ENCODE measurements at places on chromosomes 12 and 14. TPM values are rescaled to one million over a fixed set of nuclear protein-coding genes. Genes with fewer than 3 reads are reported as not detected.

- DNase-seq: no peak
- H3K27me3 ChIP-seq: no peaks in the 10 kb centered on the region
- H3K4me1 ChIP-seq: no peaks in the 10 kb centered on the region
- no peaks in the 10 kb centered on the region for H3K36me3 ChIP-seq
- no peak overlapping the region for H3K4me3 ChIP-seq
Measured at GRCh38 chr12:97552410-97553121, 90.0 kb downstream of the RMST start.

GRCh38 chr12:68932128-68932960, 627 bp downstream of the CPM start:
- H3K27me3 ChIP-seq: peaks cover 19% of the 10 kb centered on the region
- H3K36me3 ChIP-seq: peaks cover 30% of the 10 kb centered on the region
- peak; percentile 51 for DNase-seq
- H3K4me1 ChIP-seq: peaks cover 22% of the 10 kb centered on the region

- H3K4me1 ChIP-seq: no peaks in the 10 kb centered on the region
- no peak overlapping the region for H3K4me3 ChIP-seq
- H3K27ac ChIP-seq: no peak overlapping the region
- no peaks in the 10 kb centered on the region for H3K36me3 ChIP-seq
Measured at GRCh38 chr12:104448451-104448850, 8.3 kb upstream of the CHST11 start.

DNA sequence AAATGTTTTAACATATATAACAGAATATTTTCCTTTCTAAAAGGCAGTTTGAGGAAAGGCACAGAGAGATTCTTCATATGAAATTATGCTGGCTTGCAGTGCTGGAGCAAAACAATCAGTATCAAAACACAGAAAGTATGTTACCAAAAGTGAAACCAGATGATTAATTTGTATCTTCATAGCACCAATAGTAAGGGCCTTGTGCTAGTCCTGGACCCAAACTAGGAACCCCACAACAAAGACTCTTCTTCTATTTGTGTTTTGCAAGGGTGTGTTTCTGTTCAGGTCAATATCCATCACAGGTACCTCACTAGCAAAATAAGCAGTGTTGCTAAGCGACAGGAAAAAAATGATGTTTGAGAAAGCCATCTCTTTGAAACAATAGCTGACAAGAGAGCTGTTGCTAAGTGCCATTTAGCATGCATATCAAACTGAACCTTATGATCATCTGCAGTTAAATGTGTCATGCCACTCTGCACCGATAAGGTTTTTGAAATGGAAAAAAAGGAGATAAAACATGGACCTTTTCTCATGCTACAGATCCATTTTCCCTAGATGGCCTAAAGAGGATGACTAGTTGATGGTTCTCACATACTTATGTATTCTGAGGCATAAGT, 196.2 kb upstream of the ALG10 start:
- H3K4me3 ChIP-seq: no peak overlapping the region
- H3K4me1 ChIP-seq: no peaks in the 10 kb centered on the region
- no peaks in the 10 kb centered on the region for H3K27me3 ChIP-seq
- no peak for DNase-seq
- no peaks in the 10 kb centered on the region for H3K36me3 ChIP-seq

Gene TAS2R13
- 0.17 TPM for total RNA-seq

DNA sequence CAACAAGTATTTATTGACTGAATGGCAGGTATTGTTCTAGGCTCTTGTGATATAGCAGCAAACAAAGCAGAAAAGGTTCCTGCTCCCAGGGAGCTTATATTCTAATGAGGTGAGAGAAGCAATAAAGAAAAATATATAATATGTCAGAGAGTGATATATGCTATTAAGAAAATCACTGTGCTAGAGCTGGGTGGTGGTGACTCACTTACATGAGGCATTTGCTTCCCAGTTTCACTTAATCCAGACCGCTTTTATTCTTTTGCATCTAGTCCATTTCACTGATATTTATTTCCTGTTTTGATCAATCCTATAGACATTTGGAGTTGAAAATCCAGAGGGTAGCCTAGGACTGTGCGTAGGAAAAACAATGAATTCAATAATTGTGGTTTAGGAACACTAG, 17.5 kb downstream of the TRHDE start:
- no peak for DNase-seq
- H3K27ac ChIP-seq: no peak overlapping the region
- no peaks in the 10 kb centered on the region for H3K36me3 ChIP-seq

GRCh38 chr12:80176706-80177105, 77.4 kb downstream of the OTOGL start:
- no peaks in the 10 kb centered on the region for H3K27me3 ChIP-seq
- H3K27ac ChIP-seq: no peak overlapping the region
- no peak overlapping the region for H3K4me3 ChIP-seq

DNA sequence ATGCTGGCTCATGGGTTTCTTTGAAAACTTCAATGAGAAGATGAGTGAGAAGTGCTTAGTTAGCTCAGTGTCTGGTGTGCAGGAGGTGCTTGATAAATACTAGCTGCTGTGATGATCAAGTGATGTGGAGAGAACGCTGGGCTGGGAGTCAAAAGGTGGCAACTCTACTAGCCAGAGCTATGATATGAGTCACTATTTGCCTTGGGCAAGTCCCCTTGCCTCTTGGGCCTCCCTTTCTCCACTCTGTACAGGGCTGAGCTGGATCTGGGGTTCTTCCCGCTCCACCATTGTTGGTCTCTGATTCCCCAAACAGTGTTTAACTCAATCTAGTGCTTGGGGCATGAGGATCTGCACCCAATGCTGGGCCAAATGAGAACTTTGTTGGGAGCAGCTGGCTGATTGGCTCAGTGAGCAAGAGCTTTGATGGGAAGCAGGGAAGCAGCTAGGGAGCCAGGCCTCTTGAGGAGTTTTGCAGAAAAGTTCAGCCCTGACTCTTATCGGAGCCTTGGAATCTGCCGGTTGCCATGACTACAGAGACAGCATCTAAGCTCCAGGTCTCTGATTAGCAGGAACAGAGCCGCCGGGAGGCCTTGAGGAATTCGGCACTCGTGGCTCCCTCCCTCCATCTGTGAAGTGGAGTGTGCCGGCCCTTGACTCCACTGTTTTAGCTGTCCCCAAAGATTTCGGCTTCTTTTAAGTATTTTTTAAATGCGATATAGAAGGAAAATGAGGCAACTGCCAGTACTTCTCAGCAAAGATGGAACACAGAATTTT, 82.1 kb upstream of the HSPB8 start:
- no peaks in the 10 kb centered on the region for H3K36me3 ChIP-seq
- peaks cover 2% of the 10 kb centered on the region for H3K27me3 ChIP-seq
- H3K27ac ChIP-seq: no peak overlapping the region
- H3K4me3 ChIP-seq: no peak overlapping the region

GRCh38 chr14:26531894-26532293, 65.9 kb downstream of the NOVA1 start:
- no peak overlapping the region for H3K27ac ChIP-seq
- H3K27me3 ChIP-seq: no peaks in the 10 kb centered on the region
- H3K4me3 ChIP-seq: no peak overlapping the region
- H3K4me1 ChIP-seq: no peaks in the 10 kb centered on the region
- no peak for DNase-seq

GRCh38 chr12:93989949-93990348, 158.4 kb upstream of the PLXNC1 start:
- DNase-seq: no peak
- no peaks in the 10 kb centered on the region for H3K27me3 ChIP-seq
- H3K27ac ChIP-seq: no peak overlapping the region
- H3K4me3 ChIP-seq: no peak overlapping the region

- no peak overlapping the region for H3K27ac ChIP-seq
- no peaks in the 10 kb centered on the region for H3K36me3 ChIP-seq
- H3K4me1 ChIP-seq: no peaks in the 10 kb centered on the region
- no peak for DNase-seq
- H3K4me3 ChIP-seq: no peak overlapping the region
- peaks cover 6% of the 10 kb centered on the region for H3K27me3 ChIP-seq
Measured at GRCh38 chr12:62878211-62878610, 56.7 kb downstream of the PPM1H start.

DNA sequence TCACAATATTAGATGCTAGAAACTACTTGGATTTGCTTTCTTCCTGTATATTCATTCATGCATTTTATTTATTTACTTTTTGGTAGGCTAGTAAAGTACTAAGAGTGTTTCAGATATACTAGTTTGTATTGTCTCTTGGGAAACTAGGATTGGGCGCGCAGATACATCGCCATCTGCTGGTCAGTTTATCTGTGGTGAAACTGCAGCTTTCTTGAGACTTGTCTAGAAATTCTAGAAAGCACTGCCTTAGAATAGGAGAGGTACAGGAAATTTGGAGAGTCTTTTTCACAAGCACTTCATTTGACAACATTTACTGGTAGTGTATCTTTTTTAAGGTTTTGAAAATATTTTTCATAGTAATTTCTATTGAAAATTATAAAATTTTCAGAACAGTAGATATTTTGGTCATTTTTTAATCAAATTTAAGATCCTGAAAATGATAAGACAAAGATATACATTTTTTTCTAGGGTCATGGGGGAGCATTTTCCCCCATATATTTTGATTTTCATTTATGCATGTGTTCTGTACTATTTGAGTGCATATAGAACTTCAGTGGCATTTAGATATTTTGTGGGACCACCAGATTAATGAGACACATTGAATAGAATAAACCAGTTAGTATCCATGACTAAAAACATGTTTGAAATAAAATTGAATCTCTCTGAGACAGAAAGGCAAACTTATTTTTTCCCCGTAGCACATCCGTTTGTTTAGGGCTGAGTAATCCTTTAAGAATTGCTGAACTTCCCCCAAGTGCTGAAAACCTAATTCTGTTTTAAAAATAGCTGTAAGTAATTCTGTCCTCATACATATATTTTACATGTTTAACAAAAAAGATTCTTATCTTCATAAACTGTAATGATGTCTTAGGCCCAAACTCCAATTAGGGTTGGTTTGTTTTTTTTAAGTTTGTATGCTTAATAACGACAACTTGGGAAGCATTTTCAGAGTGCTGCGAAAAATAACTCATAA, 44.5 kb downstream of the SLC38A6 start:
- H3K27me3 ChIP-seq: no peaks in the 10 kb centered on the region
- H3K4me1 ChIP-seq: no peaks in the 10 kb centered on the region
- H3K4me3 ChIP-seq: no peak overlapping the region
- no peak overlapping the region for H3K27ac ChIP-seq
- DNase-seq: peak; percentile 76
- H3K36me3 ChIP-seq: no peaks in the 10 kb centered on the region

DNA sequence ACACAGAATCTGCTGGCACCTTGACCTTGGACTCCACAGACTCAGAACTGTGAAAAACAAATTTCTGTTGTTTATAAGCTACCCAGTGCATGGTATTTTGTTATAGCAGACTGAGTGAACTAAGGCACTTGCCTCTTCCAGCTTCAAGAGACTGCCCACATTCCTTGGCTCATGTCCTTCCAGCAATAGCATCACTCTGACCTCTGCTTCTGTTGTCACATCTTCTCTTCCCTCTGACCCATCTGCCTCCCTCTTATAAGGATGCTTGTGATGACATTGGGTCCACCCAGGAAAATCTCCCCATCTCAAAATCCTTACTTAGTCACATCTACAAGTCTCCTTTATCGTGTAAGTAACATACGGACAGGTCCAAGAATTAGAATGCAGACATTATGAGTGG, 200.4 kb downstream of the PIK3C2G start:
- H3K4me3 ChIP-seq: no peak overlapping the region
- no peaks in the 10 kb centered on the region for H3K27me3 ChIP-seq
- H3K4me1 ChIP-seq: no peaks in the 10 kb centered on the region
- no peak for DNase-seq
- no peak overlapping the region for H3K27ac ChIP-seq
- H3K36me3 ChIP-seq: no peaks in the 10 kb centered on the region

DNA sequence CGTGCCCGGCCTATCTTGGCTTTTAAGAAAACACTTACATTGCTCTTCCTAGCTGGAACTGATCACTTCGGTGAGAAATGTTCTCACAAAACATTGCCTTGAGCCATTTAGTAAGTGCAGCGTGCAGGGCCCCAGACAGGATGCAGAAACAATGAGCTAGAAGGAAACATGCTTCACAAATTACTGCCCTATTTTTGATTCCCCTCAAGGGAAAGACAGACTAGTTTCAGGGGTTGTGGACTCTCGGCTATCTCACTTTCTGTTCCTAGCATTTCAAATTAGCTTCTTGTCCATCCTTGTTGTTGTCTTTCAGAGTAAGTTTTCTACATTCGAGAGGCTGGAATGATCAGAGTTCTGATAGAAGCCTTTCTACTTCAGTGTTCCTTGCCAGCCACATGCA, 21.6 kb downstream of the TGFB3 start:
- DNase-seq: no peak
- H3K27ac ChIP-seq: no peak overlapping the region
- H3K27me3 ChIP-seq: no peaks in the 10 kb centered on the region

- no peaks in the 10 kb centered on the region for H3K27me3 ChIP-seq
- H3K27ac ChIP-seq: no peak overlapping the region
- no peak overlapping the region for H3K4me3 ChIP-seq
- H3K4me1 ChIP-seq: no peaks in the 10 kb centered on the region
Measured at GRCh38 chr12:45439039-45439438, 223.1 kb downstream of the ANO6 start.

GRCh38 chr14:92121207-92121669, 268 bp downstream of the NDUFB1 start:
- DNase-seq: no peak
- peak overlapping the region; percentile 99 for H3K4me3 ChIP-seq
- H3K4me1 ChIP-seq: peaks cover 39% of the 10 kb centered on the region
- H3K27me3 ChIP-seq: no peaks in the 10 kb centered on the region
- peak overlapping the region; percentile 100 for H3K27ac ChIP-seq

DNA sequence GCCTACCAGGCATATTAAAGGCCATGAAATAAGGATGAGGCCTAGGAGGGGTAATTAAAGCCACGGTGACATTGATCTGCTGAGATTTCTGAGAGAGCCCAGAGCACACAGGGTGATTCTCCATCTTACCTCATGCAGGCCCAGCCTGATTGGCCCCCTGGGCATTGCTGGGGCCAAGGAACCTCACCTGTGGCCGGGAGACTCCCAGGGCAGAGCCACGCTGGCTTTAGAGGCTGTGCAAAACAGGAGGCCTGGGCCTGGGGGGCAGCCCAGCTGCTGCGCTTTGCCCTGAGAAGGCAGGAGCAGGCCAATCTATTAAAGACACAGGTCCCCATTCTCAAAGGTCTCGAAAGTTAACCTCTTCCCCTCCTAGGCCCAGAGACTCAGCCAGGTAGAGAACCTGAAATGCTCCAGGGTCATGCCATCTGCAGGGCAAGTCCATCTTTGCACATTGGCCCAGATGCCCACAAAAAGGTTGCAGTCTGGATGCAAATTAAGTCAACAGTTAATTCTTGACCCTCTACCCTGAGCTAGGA, 1099.7 kb downstream of the BCL11B start:
- H3K27me3 ChIP-seq: no peaks in the 10 kb centered on the region
- peak overlapping the region; percentile 98 for H3K27ac ChIP-seq
- DNase-seq: no peak
- H3K4me1 ChIP-seq: peaks cover 97% of the 10 kb centered on the region

Gene LGR5
- total RNA-seq: not detected

Gene PPP1R1A
- not detected for total RNA-seq

Gene SYCP3
- total RNA-seq: not detected

Measured in activated naive CD4-positive, alpha-beta T cell treated with anti-CD3 and anti-CD28 coated beads for 36 hours (primary cell).